ENCODE measurements at places on chromosomes 12 and 14. TPM values are rescaled to one million over a fixed set of nuclear protein-coding genes. Genes with fewer than 3 reads are reported as not detected.

DNA sequence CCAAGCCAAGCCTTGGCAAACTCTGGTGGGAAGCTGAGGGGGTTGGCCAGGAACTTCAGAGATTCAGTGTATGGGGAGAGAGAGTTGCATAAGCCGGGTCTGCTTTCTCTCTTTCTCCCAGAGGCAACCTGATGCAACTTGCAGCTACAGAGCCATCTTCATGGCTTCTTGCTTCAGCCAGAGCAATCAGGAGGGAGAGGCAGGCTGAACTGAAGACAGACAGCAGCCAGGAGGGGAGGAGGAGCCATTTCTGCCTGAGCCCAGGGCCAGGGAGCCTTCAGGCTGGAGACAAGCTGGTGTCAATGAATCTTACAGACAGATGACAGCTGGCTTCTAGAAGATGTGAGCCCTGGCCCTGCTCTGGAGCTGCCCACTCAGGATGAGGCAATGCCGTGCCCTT lies 18.7 kb downstream of the NPC2 start:
- no peak for DNase-seq

DNA sequence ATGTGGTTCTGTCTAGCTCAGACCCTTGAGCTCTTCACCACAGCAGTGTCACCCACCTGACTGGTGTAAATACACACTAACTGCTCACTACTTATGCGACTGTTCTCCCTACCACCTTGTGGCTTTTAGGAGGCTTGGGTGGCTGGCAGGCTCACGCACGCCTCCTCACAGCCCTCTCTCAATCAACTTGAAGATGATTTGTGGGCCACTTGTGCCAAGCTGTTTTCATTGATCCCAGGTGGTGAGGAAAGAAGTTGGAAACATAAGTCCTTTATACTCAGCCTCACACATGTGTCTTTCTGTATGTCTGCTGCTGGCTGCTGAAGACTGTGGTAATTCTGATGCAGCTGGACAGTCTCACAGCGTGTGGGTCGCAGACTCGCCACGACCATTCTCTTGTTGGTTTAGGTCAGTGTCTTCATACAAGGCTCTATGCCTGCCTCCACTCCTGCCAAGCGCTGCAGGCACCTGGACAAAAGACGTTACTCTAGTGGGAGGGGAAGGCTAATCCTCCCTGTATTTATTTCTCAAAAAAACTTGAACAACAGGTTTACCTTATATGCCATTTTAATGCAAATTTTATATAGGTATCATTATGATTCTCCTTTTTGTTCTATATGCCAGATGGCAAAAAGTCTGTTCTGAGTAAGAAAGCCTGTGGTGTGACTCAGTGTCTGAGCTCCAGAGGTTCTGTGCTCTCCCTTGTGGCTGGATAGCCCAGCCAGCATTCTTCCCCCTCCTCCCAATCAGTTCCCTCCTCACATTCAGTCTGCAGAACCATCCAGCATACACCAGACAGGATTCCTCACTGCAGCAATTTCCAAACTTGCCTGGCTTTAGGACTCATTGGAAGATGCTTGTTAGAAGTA lies 115.6 kb downstream of the DIP2B start:
- no peak for DNase-seq

DNA sequence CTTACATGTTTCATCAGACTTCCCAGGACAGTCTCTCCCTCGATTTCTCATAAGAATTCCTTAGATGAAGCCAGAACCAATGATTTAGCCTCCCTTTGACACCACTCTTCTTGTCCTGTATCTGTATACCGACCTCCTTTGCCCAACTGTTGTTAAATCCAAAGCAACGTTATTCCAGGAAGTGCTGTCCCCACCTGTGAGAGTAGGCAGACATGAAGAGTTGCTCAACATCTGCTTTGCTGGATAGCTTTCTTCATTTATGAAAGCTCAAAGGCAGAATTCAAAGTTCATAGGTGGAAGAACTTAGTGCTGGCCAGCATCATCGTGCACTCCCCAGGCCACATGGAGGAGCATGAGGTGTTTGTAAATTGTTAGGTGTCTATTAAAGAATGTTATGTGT lies 55.6 kb downstream of the GTF2A1 start:
- no peak for DNase-seq

GRCh38 chr14:68047906-68048305 lies 228.3 kb downstream of the RAD51B start:
- DNase-seq, result no peak

- no peak for DNase-seq
These were observed 62.6 kb downstream of the PPP2R5E start for GRCh38 chr14:63480599-63480998.

GRCh38 chr12:123387508-123388176 lies 3.7 kb downstream of the KMT5A start:
- no peak for DNase-seq

OR4K17 gene
- not detected for total RNA-seq

Measured in Right ventricle myocardium inferior (tissue), 1 donor.